Liver (tissue), 10 donors: ENCODE measurements at places on chromosomes 3 and 15. TPM values are rescaled to one million over a fixed set of nuclear protein-coding genes. Genes with fewer than 3 reads are reported as not detected.
A peak's percentile ranks its signal among the peaks of the same experiment; 100 is the strongest.

GRCh38 chr3:77667901-77668300 lies 628.0 kb downstream of the ROBO2 start:
- no peak overlapping the region for H3K4me3 ChIP-seq
- no peaks in the 10 kb centered on the region for H3K4me1 ChIP-seq
- no peak overlapping the region for H3K27ac ChIP-seq
- H3K36me3 ChIP-seq = no peaks in the 10 kb centered on the region
- DNase-seq = no peak

- no peaks in the 10 kb centered on the region for H3K4me1 ChIP-seq
- DNase-seq = no peak
- no peaks in the 10 kb centered on the region for H3K27me3 ChIP-seq
Observed at GRCh38 chr3:128815318-128816064, 63.9 kb upstream of the ACAD9 start.

- H3K27ac ChIP-seq = no peak overlapping the region
- DNase-seq = no peak
- H3K27me3 ChIP-seq = no peaks in the 10 kb centered on the region
- H3K36me3 ChIP-seq = no peaks in the 10 kb centered on the region
- H3K4me3 ChIP-seq = no peak overlapping the region
- H3K4me1 ChIP-seq = no peaks in the 10 kb centered on the region
Observed at GRCh38 chr3:23114432-23114831, 88.7 kb upstream of the UBE2E2 start.

GRCh38 chr15:89837134-89837829 lies 22.6 kb upstream of the ANPEP start:
- peaks cover 46% of the 10 kb centered on the region for H3K36me3 ChIP-seq
- DNase-seq = no peak
- H3K27me3 ChIP-seq = no peaks in the 10 kb centered on the region
- no peak overlapping the region for H3K4me3 ChIP-seq
- peak overlapping the region; percentile 9 for H3K27ac ChIP-seq

GRCh38 chr3:195438371-195438770 lies 4.4 kb downstream of the ACAP2 start:
- H3K27ac ChIP-seq = no peak overlapping the region
- H3K4me3 ChIP-seq = no peak overlapping the region
- DNase-seq = no peak
- no peaks in the 10 kb centered on the region for H3K36me3 ChIP-seq

The GLDN gene
- total RNA-seq = 1.4 TPM

The MEX3B gene
- total RNA-seq = 0.33 TPM

DNA sequence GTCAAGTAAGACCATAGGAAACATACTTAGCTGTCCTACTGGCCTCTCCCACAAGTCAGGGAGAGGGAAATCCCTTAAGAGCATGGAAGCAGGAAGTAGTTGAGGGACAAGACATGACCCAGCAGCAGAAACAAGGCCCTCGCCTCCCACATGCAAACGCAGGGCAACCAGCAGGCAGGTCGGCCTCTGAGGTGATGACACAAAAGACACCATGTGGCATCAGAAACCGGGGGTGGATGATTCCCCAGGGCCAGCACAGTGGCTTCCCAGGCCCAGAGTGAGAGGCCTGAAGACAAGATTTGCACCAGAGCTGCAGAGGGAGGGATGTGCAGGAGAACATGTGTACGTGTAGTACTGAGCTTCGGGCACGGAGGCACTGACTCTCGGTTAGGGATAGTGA lies 26.3 kb downstream of the PXYLP1 start:
- H3K27ac ChIP-seq = no peak overlapping the region
- H3K4me3 ChIP-seq = no peak overlapping the region
- DNase-seq = no peak
- no peaks in the 10 kb centered on the region for H3K36me3 ChIP-seq
- no peaks in the 10 kb centered on the region for H3K4me1 ChIP-seq

DNA sequence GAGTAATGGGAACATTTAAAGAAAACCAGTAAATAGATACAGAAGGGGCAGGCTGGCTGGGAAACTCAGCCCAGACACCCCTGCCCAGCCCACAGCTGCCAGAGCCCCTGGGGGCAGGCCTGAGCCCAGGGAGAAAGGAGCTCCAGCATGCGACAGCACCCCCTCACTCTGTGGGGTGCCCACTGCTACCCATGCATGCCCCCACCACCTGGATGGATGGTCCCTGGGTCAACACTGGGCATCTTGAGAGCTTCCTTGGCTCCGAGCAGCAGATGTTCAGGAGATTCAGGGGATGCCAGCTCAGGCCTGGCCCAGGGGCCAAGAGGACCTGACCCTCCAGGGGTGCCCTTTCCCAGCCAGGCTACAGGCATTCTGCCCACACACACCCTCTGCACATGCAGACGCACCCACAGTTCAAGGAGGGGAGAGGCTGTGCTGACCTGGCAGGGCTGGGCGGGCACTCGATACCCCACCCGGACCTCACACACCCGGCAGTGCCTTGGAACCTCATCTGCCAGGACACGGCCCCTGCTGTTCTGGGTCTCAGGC lies 31.5 kb downstream of the PTH1R start:
- no peak for DNase-seq
- peaks cover 5% of the 10 kb centered on the region for H3K4me1 ChIP-seq
- no peaks in the 10 kb centered on the region for H3K27me3 ChIP-seq

GRCh38 chr15:30962079-30962478 lies 29.3 kb downstream of the MTMR10 start:
- DNase-seq = no peak
- H3K27me3 ChIP-seq = no peaks in the 10 kb centered on the region
- H3K27ac ChIP-seq = no peak overlapping the region
- no peak overlapping the region for H3K4me3 ChIP-seq
- peaks cover 5% of the 10 kb centered on the region for H3K36me3 ChIP-seq

DNA sequence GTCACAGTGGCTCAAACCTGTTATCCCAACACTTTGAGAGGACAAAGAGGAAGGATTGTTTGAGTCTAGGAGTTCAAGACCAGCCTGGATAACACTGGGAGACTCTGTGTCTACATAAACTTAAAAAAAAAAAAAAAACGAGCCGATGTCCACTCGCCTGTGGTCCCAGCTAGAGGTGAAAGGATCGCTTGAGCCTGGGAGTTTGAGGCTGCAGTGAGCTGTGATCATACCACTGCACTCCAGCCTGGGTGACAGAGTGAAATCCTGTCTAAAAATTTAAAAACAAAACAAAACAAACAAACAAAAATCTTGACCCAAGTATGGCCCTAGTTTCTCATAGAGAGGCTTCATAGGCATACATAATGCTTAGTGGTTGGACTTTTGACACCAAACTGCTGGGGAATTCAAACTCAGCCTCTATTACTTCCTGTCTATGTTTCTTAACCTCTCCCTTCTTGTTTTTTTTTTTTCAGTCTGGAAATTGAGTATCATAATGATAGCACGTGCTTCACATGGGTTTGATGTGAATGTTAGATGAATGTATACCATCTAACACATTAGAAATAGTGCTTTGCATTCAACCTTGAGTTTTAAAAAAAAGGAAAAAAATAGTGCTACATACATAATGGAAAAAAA lies 46.4 kb upstream of the CAPN7 start:
- no peaks in the 10 kb centered on the region for H3K27me3 ChIP-seq
- no peak overlapping the region for H3K4me3 ChIP-seq
- H3K27ac ChIP-seq = no peak overlapping the region
- DNase-seq = no peak
- H3K36me3 ChIP-seq = no peaks in the 10 kb centered on the region

The CPA3 gene
- 0.42 TPM for total RNA-seq

- peak overlapping the region; percentile 84 for H3K27ac ChIP-seq
- H3K36me3 ChIP-seq = no peaks in the 10 kb centered on the region
- DNase-seq = no peak
- H3K4me3 ChIP-seq = no peak overlapping the region
- peaks cover 35% of the 10 kb centered on the region for H3K4me1 ChIP-seq
Observed at GRCh38 chr15:67148196-67148701, 82.8 kb downstream of the SMAD3 start.

GRCh38 chr15:67216859-67217258 lies 37.6 kb downstream of the AAGAB start:
- DNase-seq = no peak
- H3K4me1 ChIP-seq = no peaks in the 10 kb centered on the region
- H3K4me3 ChIP-seq = no peak overlapping the region
- no peaks in the 10 kb centered on the region for H3K27me3 ChIP-seq
- no peak overlapping the region for H3K27ac ChIP-seq

The STAB1 gene
- total RNA-seq = 43.0 TPM

The PTX3 gene
- total RNA-seq = 0.17 TPM

GRCh38 chr3:14914779-14915117 lies 32.6 kb upstream of the NR2C2 start:
- DNase-seq = no peak
- H3K4me1 ChIP-seq = peaks cover 18% of the 10 kb centered on the region
- H3K27ac ChIP-seq = no peak overlapping the region
- no peaks in the 10 kb centered on the region for H3K36me3 ChIP-seq
- no peak overlapping the region for H3K4me3 ChIP-seq

The SKIL gene
- total RNA-seq = 43.2 TPM

DNA sequence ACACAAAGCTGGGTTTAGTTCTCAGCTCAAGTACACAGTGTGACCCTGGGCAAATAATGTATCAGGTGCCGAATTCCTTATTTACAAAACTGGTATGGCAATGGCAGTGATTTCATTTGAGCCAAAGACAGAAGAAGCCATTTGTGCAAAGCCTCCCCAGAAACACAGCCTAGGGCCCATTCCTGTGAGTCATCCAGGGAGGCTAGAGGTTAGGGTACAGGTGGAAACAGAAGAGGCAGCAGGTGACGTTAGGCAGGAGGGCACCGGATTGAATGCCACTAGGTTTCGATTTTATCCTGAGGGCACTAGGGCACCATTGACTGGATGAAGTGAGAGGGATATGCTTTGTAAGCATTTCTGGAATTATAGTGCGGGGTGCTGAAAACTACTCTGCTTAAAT lies 766.9 kb upstream of the NR2F2 start:
- no peaks in the 10 kb centered on the region for H3K27me3 ChIP-seq
- H3K4me3 ChIP-seq = no peak overlapping the region
- H3K27ac ChIP-seq = no peak overlapping the region

DNA sequence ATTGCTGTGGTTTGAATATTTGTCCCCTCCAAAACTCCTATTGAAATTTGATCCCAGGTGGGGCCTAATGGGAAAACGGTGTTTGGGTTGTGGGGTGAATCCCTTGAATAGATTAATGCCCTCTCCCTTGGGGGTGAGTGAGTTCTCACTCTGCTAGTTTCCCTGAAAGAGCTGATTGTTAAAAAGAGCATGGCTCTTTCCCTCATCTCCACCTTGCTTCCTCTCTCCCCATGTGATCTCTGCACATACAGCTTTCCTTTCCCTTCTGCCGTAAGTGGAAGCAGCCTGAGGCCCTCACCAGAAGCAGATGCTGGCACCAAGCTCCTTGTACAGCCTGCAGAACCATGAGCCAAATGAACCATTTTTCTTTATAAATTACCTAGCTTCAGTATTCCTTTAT lies 394.9 kb upstream of the WNT5A start:
- no peaks in the 10 kb centered on the region for H3K4me1 ChIP-seq
- no peaks in the 10 kb centered on the region for H3K27me3 ChIP-seq
- H3K36me3 ChIP-seq = no peaks in the 10 kb centered on the region
- H3K4me3 ChIP-seq = no peak overlapping the region

GRCh38 chr15:99706557-99707303 lies 26.5 kb downstream of the LYSMD4 start:
- H3K4me1 ChIP-seq = peaks cover 8% of the 10 kb centered on the region
- H3K27me3 ChIP-seq = no peaks in the 10 kb centered on the region
- no peak overlapping the region for H3K4me3 ChIP-seq
- peak overlapping the region; percentile 25 for H3K27ac ChIP-seq

The RASL12 gene
- total RNA-seq = 0.70 TPM

The CD86 gene
- 4.0 TPM for total RNA-seq

The NEK10 gene
- 2.1 TPM for total RNA-seq

- no peak overlapping the region for H3K4me3 ChIP-seq
- no peak for DNase-seq
- H3K27me3 ChIP-seq = no peaks in the 10 kb centered on the region
- no peaks in the 10 kb centered on the region for H3K4me1 ChIP-seq
- H3K36me3 ChIP-seq = no peaks in the 10 kb centered on the region
Observed at GRCh38 chr3:57382933-57383332, 90.4 kb upstream of the ASB14 start.

DNA sequence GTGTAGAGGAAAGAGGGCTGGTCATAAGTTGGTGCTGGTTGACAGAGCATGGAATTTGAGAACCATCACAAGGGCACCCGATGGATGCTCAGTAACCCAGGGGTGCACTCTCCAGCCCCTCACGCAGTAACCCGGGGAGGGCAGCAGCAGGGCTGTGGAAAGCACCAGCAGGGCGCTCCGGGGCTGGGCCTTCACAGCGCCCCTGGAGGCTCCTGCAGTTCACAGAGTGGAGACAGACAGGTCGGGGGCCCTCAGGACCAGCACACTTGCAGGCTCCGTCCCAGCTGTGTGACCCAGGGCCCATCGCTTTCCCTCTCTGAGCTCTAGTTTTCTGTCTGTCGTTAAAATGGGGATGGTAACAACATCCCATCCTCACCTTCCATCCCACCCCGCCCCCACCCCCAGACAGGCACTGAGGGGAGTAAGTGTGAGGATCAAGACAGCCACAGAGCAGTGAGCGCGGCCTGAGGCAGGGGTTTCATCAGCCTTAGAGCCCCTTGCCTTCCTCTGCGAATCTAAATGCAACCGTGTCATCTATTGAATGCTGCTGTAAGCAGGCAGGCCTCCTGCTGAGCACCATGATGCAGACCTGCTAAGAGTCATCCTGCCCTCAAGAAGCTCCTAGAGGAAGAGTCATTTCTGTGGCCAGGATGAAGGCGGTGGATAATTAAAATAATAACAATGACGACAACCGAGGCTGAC lies 90.2 kb upstream of the LINGO1 start:
- H3K4me1 ChIP-seq = no peaks in the 10 kb centered on the region
- H3K4me3 ChIP-seq = no peak overlapping the region
- no peak overlapping the region for H3K27ac ChIP-seq
- H3K36me3 ChIP-seq = no peaks in the 10 kb centered on the region

DNA sequence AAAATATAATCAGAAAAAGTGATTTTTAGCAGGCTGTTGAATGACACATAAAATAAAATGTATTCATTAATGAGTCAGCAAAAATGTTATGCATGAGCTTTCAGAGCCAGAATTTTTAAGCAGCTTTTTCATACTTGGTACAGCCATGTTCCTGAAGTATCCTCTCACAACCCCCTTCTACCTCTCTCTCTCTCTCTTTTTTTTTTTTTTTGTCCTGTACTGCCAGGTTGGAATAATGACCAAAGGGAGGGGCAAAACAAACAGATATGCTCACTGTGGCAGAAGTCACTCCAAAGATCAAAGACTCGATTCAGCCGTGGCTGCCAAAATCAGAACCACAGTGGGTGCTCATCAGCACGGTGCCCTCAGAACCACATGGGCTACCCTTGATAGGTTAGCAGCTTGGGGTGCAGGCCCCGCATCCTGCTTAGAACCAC lies 383.0 kb downstream of the ZBTB20 start:
- H3K27me3 ChIP-seq = no peaks in the 10 kb centered on the region
- H3K4me3 ChIP-seq = no peak overlapping the region

GRCh38 chr3:118473343-118473742 lies 561.3 kb downstream of the IGSF11 start:
- H3K4me3 ChIP-seq = no peak overlapping the region
- no peak for DNase-seq
- H3K27ac ChIP-seq = no peak overlapping the region
- no peaks in the 10 kb centered on the region for H3K27me3 ChIP-seq
- no peaks in the 10 kb centered on the region for H3K4me1 ChIP-seq
